ENCODE measurements at places on chromosomes 11 and 22.

DNA sequence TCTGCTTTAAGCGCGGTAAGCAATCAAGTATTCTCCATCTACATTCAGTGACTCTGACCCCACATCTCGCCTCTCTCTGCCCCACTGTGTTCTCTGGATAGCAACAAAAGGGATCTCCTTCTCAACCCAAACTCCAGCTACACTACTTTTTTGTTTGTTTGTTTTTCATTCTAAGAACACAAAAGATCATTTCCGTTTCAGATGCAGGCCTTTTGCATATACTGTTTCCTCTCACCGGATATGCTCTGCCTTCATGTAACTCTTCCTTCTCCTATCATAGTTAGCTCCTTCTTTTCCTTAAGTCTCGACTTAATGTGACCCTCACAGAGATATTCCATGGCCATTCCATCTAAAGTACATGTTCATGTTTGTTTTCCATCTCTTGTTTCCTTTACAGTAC, 179.8 kb upstream of the MTMR2 start:
- no peak for DNase-seq

- DNase-seq: no peak
Observed at GRCh38 chr11:74008373-74009229, at the start of gene UCP3. UCP3 (minus strand) TSS chr11:74009085; CDS start chr11:74007042, 2,043 bp downstream.

DNA sequence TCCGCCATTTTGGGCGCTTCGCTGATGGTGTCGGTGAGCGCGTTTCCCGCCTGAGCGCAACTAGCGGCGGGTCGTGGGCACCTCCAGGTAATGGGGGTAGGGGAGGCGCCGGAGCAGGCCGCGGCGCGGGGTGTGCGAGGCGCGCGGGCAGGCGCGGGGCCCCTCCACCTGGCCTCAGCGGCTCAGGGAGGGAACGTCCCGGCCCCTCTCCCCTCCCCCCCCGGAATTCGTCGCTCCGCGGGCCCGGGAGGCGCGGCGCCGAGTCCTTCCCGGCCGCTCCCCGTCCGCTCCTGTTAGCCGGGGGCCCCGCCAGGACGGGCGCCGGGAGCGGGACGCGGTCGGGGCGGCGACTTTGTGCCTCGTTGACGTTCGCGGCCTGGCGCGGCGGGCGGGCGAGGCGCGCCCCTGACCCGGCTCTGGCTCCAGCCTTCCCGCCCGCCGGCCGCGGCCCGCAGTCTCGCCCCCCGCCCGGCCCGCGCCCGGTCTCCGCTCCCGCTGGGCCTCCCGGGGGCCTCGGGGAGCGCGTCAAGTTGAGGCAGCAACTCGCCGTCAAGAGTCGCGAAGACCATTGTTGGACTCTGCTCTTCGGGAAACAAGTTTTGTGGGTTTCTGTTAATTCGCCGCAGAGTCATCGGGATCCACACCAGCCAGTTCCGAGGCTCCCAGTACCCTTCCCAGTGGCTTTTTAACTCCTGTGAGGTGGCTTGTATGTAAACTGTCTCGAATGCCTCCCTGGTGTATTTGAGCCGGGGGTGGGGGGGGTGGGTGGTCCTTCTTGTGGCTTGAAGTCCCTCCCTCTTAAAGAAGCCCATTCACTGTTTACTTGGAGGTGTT, at the start of gene PPP6R3:
Gene PPP6R3, plus strand, starts transcription at position 12 of the 834 bp plus-strand sequence. CDS start 76,913 bp downstream, outside the sequence.
- DNase-seq: no peak

- DNase-seq: no peak
Observed at GRCh38 chr11:29750392-29750791, 266.4 kb downstream of the KCNA4 start.

- no peak for DNase-seq
Observed at GRCh38 chr11:27216270-27217149, 146.5 kb downstream of the CCDC34 start.

DNA sequence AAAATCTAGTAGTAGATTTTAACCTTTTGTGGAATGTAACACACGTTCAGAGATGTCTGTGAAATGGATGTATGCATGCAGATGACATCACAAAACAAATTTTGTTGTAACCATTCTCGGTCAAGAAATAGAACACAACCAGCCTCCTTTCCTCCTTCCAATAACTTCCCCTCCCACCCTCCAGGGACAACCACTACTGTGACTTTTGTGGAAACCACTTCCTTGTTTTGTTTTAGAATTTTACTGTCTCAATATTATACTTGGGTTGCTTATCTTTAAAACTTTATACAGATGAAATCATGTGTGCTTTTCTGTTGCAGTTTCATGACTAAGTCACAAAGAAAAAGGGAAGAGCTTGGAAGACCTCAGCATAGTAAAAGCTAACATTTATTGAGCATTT, 189.4 kb upstream of the NCAM1 start:
- no peak for DNase-seq

- DNase-seq: no peak
Observed at GRCh38 chr11:75413864-75414263, 14.5 kb downstream of the RPS3 start.

GRCh38 chr11:102318469-102318868, 1.2 kb downstream of the BIRC3 start:
- no peak for DNase-seq

- no peak for DNase-seq
Observed at GRCh38 chr11:126268361-126268707, 361 bp downstream of the SRPRA start.

DNA sequence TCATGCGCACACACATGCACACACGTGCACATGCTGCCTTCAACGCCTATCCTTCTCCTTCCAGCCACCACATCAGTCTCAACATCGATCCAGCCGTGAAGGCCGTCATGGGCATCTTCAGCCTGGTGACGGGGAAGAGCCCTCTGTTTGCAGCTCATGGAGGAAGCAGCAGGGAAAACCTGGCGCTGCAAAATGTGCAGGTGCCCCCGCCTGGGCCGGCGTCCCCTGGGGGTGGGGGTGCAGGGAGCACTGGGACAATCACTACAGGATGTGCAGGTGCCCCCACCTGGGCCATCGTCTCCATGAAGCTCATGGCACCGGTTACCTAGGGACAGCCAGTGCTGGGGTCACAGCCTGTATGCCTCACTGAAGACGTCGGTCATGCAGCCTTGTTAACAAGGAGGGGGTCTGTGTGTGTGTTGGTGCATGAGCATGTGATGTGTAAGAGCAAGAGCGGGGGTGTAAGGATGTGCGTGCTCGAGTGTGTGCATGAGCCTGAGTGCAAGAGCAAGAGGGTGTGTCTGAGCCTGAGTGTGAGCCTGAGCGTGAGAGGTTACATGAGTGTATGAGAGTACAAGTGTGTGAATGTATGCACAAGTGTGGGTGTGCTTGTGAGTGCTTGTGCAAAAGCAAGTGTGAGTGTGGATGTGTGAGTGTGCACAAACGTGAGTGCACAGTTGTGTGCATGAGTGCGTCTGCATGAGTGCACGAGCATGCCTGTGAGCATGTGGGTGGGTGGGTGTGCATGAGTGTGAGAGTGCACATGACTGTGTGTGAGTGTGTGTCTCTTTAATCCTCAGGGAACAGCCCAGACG, 31.5 kb downstream of the NADSYN1 start:
- no peak for DNase-seq

DNA sequence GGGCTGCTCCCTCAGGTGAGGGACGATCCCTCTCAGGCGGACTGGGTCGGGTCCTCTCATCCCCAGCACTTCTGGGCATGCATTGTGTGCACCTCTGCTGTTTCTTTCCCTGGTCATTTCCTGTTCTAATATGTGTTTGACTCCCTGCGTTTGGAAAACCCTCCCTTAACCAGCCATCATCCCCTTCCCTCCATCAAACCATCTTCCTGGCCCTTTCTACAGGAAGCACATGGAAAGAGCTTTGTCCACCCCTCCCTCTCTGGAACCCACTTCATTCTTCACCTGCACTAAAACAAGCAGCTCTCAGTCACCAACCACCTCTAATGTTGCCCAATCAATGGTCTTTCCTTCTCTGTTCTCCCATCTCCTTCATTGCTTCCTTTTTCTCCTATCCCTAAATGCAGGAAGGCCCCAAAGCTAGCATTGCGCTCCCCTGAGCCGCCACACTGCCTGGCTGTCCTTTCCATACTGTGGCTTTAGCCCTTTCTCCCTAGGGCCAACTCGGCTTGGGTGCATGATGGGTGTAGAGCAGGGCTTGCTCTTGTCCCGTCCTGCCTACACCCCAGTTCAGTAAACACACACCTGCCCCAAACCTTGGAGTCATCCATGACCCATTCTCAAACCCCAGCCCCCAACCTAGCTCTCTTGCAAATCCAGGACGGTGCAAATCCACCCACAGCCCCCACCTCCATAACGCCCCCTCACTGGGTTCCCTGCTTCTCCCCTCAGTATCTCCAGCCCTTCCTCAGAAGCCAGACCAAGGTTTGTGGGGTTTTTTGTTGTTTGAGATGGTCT, 5.4 kb upstream of the GAS2L1 start:
- no peak for DNase-seq

- DNase-seq: no peak
Observed at GRCh38 chr11:43419460-43419859, 60.7 kb downstream of the TTC17 start.

DNA sequence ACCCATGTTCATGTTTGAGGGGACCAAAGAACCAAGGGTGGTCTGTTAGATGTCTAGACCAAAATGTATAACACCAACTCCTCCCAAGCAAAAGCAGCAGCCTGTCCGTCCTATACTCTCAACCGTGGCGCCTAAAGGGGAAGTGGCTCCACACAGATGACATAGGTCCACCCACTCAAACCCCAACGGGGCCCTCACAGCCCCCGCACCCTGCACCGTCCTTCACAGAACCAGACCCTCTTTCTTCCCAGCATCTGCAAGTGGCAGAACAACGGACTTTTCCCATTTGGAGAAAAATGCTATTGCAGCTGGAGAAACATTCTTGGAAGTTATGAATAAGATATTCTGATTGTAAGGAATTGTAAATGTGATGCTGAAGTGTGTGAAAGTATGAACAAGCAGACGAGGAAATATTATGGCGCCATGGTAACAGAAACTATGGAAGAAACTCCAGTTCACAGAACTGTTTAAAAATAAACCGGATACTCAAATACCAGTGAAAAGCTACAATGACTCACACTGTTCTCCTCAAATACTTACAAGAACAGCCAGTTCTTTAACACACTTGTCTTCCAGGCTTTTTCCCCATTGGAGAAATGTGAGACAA, 76.5 kb upstream of the ARFGAP3 start:
- DNase-seq: no peak

DNA sequence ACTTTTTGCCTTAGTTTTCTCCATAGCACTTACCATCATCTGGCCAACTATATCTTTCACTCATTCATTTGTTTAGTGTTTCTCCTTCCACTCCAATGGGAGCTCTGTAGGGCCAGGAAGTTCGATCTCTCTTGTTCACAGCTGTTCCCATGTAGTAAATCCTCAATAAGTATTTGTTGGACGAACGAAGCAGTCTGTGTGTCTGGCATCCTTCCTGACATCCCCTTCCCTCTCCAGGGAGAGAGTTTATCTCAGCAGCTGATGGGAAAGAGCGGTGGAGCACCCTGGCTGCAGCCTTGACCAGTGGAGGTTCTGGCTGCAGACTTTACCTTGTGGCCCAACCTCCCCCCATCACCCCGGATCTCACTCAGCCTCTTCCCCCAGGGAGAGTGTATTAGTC, 141.7 kb downstream of the CHST1 start:
- DNase-seq: no peak

GRCh38 chr11:111926505-111927391, 8.0 kb downstream of the C11orf52 start:
- DNase-seq: peak; percentile 80

DNA sequence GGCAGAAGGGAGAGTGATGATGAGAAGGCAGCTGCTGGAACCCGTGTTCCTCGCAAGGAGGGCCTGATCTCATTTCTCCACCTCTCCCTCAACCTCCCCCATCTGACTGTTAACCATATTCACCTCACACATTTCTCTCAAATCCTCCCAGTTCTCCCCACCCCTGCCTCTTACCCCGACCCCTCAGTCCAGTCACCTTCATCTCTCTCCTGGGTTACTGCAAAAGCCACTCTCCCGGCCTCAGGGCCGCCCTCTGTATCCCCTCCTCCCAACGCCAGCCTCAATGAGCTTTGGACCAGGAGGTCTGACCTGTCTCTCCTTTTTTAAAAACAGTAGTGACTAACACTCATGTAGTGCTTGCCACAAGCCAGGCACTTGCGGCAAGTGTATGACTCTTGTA, 29.5 kb upstream of the LMO1 start:
- DNase-seq: no peak

DNA sequence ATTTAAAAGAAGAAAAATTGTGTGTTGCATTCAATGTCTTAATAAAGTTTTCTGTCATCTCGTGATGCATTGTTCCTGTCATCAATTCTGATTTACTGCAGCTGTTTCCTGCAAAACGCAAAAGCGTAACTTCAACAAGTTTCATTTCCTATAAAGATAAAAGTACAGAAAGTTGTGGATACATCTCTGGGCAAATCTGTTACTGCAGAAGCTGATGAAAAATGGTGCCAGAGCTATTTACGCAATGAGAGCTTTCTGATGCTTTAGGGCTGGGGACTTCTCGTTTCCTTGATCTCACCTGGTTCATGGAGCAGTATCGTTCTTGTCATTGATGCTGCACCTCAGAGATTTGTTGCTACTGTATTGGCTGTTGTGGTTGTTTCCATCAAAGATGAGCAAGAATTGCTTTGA, 15.5 kb upstream of the MS4A12 start:
- DNase-seq: no peak

GRCh38 chr22:26442086-26442756, 13.2 kb downstream of the ASPHD2 start:
- no peak for DNase-seq

- DNase-seq: no peak
Observed at GRCh38 chr22:23158516-23159290, 13.4 kb downstream of the RAB36 start.

DNA sequence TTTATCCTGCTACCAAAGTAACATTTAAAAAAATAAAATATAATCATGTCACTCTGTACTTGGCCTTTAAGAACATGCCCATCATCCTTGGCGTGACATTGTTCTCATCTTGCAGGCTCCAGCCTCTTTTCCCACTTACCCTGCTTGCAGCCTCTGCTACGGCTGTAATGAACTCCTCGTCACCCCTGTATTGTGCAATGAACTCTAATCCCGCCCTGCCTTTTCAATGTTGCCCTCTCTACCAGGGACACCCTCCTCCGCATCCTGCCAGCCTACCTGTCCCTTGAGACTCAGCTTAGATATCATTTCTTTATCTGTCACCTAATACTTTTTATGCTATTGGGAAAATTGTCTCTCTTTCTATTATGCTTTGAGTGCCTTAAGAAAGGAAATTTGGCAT, 12.6 kb upstream of the MMP20 start:
- no peak for DNase-seq

- DNase-seq: no peak
Observed at GRCh38 chr11:102986815-102987214, 31.3 kb upstream of the MMP13 start.

DNA sequence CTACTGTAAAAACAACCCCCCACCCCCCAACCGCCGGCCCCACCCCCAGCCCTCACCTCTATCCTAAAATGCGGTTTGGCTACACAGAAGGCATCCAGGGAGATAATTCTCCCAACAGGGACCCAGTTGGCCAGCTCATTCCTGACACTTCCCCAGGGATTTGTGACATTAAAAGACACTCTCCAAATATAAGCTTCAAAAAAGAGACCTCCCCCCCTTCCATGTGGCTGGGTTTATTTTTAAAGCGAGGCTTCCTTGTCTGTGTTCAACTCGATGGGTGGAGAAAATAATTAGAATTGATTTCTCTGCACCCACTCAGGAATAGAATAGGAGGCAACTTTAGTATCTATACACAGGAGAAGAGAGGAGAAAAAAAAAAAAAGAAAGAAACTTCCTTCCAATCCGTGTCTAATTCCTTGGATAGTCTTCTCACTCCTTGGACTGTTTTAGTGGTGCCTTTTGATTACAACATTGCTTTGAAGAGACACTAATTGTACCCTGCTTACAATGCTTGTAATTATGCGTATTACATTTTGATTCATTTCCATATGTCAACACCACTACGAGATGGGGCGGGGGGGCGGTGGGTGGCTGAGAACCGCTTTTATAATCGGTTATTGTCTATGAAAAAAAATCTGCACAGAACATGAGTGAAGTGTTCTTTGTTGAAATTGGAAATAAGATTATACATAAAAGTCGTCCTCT, 500.4 kb downstream of the MIAT start:
- DNase-seq: no peak

All from activated CD8-positive, alpha-beta memory T cell treated with anti-CD3 and anti-CD28 coated beads for 1 hour (primary cell).